ENCODE measurements at places on chromosomes 7 and 10. TPM values are rescaled to one million over a fixed set of nuclear protein-coding genes. Genes with fewer than 3 reads are reported as not detected.

ZNF467 gene
- total RNA-seq, result 6.8 TPM

SLC13A4 gene
- total RNA-seq, result not detected

PLXDC2 gene
- 0.92 TPM for total RNA-seq

ESYT2 gene
- 49.5 TPM for total RNA-seq

ZNF804B gene
- not detected for total RNA-seq

TEX36 gene
- not detected for total RNA-seq

WDR11 gene
- total RNA-seq, result 66.5 TPM

PSD gene
- total RNA-seq, result 0.35 TPM

NUDT1 gene
- 17.0 TPM for total RNA-seq

CARD11 gene
- 3.5 TPM for total RNA-seq

TRIM50 gene
- not detected for total RNA-seq

LZTS2 gene
- total RNA-seq, result 109 TPM
